ENCODE measurements at places on chromosomes 5 and 9.
A peak's percentile ranks its signal among the peaks of the same experiment; 100 is the strongest.

- DNase-seq = no peak
These were observed 13.2 kb upstream of the GFPT2 start for GRCh38 chr5:180366326-180366725.

DNA sequence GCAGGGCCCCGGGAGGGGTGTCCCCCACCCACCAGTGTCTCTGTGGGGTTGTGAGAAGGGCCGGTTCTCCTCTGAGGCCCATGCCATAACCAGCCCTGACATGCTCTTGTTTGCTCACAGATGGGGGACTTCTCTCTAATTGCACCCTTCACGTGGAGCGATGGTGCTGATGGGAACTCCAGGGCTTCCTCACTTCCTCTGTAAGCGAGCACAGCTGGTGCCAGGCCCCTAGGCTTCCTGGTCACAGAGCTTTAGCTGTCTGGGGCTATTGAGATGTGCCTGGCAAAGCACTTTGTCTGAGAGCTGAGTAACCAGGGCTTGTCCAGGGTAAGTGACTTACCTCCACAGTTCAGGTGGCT is 36.4 kb downstream of the PHF2 start:
- DNase-seq = no peak

DNA sequence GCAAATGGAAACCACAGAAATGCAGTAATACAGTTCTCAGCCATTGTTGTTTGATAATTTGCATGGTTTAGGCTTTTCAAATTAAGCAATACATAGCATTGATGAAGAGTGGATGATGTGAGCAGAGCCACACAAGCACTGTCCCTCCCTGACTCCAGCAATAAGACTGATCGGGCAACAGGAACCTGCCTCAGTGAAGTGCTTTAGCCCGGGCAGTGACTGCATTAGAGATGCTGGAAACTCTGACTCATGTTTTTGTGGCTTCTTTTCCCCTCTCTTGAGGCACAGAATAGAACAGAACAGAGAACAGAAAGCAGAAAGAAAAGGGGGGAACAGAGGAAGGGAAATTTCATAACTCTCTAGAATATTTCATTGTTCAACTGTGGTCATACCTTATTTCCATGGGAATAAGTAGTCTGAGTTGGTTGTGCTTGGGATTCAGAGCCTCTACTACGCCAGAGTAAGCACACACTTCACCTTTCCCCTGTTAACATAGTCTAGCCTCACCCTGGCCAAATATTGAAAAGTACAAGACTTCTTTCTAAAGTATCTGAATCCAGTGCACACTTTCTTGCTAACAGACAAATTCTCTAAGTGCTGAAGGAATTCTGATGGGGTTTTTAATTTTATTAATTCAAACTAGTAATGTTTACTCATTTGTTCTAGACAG is 164.8 kb upstream of the VCAN start:
- DNase-seq = no peak

DNA sequence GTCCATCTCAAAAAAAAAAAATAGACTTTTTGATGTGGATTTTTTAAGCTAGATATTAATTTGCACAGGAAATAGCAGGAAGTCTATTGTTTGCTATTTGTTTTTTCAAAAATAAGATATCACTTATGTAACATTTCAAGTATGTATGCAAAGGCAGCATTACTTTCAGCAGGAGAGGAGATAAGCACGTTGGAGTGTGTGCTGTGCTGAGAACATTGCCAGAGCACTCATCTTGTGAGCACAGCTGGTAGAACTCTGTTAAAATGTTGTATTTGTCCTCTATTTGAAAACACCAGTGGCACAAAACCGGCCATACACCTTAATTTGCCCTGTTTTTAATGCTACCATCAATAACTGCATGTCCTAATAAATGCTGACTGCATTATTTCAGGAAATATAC is 1061.9 kb upstream of the CDH18 start:
- DNase-seq = no peak

DNA sequence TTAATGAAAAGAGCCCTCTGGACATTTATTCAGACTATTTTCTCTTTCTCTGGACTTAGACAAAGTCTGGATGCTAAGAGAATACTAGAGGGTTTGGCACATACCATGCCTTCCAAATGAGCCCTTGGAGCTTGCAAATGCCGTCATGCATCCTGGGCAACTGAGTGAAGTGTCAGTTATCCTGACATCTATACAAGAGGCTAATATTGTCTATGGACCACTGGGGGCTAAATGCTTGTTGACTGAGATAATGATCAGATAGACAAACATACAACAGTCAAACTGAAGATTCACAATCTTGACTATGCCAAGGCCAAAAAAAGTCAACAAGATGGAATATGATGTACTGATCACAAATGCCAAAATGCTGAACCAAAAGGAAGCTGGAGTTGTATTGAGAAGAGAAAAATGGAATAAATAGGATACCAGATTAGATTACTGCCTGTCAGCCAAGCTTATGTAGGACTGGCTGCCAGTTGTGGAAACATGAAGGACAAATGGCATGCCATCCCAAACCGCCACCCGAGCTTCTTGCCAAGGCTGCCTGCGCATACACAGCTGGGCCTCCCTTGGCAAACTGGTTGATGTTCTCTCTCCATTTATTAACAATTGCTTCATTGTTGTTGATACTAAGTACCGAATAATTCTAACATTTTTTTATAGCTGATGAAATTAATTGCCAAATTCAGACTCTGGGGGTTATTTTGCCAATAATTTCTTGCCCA is 240.1 kb upstream of the GRAMD2B start:
- DNase-seq = no peak

GRCh38 chr5:84080908-84081307 is 303.8 kb downstream of the EDIL3 start:
- no peak for DNase-seq

DNA sequence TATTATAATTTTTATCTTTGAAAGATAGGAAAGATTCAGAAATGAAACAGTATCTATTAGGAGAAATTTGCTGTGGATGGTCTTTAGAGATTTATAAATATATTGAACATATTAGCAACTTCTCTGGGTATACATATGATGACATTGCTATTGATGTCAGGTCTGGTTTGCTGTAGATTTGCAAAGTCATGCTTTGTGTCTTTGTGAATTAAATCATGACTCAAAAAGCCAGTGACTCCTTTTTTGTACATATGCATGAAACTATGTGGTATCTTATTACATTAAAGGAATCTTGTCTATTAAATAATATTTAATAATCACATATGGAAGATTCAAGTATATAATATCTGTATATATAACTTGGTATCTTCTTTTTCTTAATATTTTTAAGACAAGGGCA is 141.9 kb downstream of the ST8SIA4 start:
- DNase-seq = no peak

- DNase-seq = no peak
These were observed 69.9 kb downstream of the PSAT1 start for GRCh38 chr9:78366827-78367226.

DNA sequence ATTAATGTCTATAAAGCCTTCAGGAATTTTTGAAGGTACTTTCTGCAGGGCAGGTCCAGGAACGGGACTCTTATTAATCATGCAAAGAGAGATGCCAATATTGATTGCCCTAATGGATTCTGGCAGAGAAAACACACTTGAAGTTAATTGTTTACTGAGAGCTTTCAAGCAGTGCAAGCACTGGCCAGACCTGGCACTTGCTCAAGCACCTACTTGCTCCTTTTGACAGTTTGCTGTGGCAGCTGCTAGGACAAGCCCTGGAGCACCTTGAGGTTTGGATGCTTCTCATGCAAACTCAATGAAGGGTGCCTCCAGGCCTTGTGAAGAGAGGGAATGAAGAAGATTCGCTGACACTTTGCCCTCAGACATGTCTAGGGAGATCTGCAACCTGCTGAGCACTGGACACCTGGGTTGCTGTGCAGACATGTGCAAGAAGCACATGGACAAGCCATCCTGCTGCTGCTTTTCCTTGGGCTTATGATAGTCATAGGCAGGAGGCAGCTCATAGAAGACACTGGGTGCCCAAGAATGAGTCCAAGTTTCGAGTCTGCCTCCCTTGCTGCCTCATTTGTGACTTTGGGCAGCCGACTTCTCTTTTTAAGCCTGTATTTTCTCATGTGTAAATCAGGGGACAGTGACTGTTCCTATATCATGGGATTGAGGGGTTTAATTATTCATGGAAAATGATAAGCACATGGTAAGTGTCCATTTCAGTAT is 88.8 kb upstream of the EQTN start:
- peak; percentile 92 for DNase-seq

GRCh38 chr5:16152601-16153568 is 26.7 kb downstream of the MARCHF11 start:
- no peak for DNase-seq

- no peak for DNase-seq
These were observed 56.1 kb downstream of the LRRTM2 start for GRCh38 chr5:138819081-138819480.

DNA sequence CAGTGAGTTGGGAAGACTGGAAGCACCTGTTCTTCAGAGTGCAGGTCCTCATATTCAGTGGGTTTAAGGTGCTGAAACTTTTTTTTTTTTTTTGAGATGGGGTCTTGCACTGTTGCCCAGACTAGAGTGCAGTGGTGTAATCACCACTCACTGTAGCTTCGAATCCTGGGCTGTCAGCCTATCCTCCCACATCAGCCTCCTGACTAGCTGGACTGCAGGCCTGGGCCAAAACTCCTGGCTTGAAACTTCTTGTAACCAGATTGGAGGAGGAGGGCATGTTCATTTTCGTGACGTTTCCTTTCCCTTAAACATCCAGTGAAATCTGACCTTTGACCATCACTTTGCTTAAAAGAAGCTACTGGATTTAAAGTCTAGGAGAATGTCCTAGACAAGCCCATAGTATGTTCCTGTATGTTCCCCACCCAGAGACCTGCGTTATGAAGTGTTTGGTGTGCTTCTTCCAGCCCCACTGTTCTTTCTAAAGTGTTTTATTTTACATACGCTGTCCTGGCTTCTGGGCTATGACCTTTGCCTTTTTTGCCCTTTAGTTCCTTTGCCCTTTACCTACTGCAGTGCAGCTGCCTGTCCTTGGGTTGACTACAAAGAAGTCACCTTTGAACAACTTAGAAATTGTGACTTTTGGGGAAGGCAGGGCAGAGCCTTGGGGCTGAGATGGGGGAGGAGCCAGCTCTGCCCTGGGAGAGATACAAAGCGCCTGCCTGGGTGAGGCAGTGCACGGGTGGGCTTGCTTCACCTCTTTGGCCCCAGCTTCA is 18.4 kb downstream of the TENT4A start:
- DNase-seq = no peak

GRCh38 chr5:73857446-73857845 is 231.4 kb downstream of the ARHGEF28 start:
- no peak for DNase-seq

DNA sequence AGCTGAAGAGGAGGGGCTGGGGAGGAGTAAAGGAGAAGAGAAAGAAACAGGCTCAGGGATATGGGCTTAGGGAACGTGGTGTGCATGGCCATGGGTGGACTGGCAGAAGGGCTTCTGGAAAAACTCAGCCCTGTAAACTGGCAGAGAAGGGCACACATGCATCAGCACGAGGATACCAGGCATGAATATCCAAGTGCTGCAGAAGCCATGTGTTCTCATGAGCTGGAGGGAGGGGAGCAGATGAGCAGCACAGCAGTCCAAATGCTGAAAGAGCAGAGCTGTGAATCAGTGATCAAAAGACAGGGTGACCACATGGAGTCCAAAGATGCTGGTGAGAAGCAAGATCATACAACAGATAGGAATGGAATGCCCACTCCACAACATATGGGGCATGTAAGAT is 72.3 kb downstream of the SEMA5A start:
- no peak for DNase-seq

DNA sequence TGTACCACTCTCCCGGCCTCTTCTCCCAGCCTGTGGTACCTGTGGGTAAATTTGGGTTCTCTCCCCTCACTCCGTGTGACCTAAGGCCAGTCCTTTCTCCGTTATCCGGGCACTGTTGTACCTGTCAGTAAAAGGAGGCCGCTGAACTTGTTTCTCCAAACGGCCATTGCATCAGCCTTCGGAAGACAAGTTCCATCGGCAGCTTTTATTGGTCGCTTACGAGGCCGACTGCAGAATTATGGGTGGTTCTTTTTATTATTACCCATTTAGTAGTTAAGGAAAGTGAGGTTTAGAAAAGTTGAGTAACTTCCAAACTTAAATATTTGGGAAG is 558 bp downstream of the GRPEL2 start:
- no peak for DNase-seq

DNA sequence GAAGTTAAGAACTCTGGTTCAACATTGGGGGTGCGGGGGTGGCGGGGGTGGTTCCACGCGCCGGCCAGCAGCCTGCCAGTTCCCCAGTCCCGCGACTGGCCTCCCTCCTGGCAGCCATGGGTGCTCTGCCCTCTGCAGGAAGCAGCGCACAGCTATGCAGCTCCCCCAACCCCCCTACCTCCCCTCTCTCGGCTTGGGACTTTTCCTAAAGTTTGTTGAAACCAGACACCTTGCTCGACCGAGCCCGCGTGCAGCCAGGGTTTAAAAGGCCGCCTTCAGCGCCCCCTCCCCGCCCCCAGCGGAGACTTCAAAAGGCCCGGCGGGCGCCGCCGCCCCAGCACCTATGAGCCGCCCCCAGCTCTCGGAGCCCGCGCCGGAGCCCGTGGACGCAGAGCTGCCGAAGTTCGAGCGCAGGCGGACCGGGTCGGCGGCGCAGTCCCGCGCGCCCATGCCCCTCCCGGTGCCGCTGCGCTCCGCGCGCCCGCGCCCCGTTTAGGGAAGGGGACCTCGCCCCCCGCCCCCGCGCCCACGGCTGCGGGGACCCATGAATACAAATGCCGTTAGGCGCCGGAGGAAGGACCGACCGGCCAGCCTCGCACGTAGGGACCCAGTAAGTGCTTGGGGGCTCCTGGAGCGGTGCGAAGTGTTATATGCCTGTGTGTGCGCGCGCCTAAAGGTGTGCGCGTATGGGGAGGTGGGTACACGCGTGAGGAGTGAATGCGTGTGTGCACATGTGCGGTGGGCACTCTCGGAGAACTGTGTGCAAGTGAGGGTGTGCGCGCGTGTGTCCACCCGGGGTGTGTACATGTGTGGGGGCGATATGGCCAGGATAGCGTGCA is 1.4 kb upstream of the COL27A1 start:
- no peak for DNase-seq

- DNase-seq = peak; percentile 72
These were observed 55.1 kb downstream of the ASS1 start for GRCh38 chr9:130499804-130500263.

DNA sequence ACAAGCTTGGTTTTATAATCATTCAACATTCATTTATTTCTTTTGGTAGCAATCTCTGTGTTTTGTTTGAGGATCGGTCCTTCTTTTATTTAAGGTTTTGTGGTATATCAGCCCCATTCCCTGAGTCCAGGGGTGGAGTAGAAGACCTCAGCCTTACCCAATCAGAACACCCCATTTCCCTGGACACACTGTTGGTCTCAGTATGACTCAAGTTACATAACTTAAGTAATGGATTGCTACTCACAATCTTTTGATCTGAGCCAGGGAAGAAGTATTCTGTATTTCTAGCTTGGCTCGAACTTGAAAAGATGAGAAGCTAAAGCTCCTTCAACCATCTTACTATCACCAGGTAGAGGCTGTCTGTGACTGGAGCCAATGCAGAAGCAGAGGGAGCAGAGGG is 175.2 kb upstream of the HAPLN1 start:
- DNase-seq = no peak

- no peak for DNase-seq
These were observed 178.3 kb downstream of the DEPDC1B start for GRCh38 chr5:60521376-60522291.

GRCh38 chr5:33398501-33398900 is 42.3 kb upstream of the TARS1 start:
- no peak for DNase-seq

- no peak for DNase-seq
These were observed 26.7 kb upstream of the SUSD3 start for GRCh38 chr9:93031629-93032430.

- DNase-seq = no peak
These were observed 958 bp downstream of the MYOZ3 start for GRCh38 chr5:150661821-150662596.

- DNase-seq = no peak
These were observed 11.1 kb downstream of the BRD3 start for GRCh38 chr9:134056483-134057306.

Measured in DMS79 treated with DMSO at 0.1 percent for 48 hours (cell line).